ENCODE measurements at places on chromosomes 6 and 20.

GRCh38 chr6:50062051-50062450 is 12.3 kb upstream of the DEFB112 start:
- DNase-seq = no peak

DNA sequence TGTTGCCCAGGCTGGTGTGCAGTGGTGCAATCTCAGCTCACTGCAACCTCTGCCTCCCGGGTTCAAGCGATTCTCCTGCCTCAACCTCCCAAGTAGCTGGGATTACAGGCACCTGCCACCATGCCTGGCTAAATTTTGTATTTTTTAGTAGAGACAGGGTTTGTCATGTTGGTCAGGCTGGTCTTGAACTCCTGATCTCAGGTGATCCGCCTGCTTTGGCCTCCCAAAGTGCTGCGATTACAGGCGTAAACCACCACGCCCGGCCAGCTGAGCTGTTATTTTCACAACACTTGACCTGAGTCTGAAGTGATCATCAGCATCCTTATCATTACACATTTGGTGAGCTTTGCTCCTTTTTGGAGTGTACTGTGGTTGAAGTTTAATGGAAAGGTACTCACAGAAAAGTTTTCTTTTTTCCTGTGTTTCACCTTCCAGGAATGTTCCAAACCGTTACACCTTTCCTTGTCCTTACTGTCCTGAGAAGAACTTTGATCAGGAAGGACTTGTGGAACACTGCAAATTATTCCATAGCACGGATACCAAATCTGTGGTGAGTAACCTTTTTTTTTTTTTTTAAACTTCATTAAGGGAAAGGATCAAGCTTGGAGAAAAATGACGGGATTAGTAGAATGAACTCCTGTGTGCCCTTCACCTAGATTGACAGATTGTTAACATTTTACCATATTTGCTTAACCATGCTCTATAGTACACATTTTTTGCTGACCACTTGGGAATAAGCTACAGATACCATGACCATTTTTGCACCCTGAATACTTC is 9.7 kb downstream of the RNF114 start:
- DNase-seq = no peak

- DNase-seq = no peak
These were observed 189.5 kb upstream of the GMDS start for GRCh38 chr6:2434912-2435311.

DNA sequence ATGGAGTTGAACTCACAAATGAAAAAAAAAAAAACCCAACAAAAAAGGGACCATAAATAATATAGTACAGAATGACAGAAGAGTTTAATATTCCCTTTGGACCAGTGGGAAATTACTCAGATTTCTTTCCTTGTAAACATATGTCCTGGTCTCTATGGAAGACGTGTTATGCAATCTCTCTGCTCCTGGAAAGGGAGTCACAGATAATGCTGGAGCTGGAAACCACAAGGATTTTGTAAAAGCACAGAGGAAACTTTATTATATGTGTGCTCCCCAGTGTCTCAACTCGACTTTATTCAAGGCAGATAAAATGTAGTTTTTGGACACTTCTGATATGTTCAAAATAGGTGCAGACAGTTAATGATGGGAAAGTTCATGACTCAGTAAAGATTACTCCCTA is 88.1 kb upstream of the ZFP64 start:
- DNase-seq = no peak

GRCh38 chr6:144725736-144726522 is 440.8 kb downstream of the UTRN start:
- DNase-seq = no peak

DNA sequence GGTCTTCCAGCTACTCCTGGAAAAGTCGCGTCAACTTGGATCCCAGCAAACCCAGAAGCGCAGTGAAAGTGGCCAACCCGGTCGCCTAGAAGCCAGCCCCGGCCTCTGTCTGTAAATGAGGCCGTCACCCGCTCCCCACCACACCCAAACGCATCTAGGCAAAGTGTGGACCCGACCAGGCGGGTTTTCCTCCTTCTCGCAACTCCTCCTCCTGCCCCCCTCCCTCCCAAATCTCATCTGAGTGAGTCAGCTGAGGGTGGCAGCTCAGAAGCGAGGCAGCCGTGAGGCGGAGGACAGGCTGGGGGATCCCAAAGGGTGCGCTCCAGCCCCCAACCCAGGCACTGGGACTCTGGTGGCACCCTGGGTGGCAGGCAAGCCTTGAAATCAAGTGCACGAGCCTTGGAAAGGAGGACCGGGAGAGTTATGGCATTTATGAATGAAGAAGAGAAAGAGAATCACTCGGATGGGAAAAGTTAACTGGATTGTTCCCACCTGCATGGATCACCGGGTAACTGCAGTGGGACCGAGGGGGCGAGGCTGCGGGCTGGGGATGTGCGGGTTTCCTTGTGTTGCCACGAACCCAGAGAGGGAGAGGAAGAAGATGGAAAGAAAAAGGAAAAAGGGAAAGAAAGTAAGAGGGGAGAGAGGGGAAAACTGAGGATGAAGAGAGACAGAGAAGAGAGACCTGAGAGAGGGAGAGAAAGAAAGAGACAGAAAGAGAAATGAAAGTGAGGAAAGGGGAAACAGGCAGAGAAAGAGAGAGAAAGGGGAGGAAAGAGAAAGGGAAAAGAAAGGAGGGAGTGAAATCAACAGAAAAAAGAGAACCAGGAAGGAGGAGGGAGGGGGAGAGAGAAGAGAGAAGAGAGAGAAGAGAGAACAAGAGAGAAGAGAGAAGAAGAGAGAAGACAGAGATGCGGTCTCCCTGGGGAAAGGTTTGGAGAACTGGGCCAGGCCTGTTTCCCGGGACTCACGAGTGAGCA is at the start of gene APCDD1L:
APCDD1L (minus strand) TSS at position 167 of the 980 bp plus-strand sequence. CDS start 692 bp downstream, outside the sequence.
- DNase-seq = no peak

DNA sequence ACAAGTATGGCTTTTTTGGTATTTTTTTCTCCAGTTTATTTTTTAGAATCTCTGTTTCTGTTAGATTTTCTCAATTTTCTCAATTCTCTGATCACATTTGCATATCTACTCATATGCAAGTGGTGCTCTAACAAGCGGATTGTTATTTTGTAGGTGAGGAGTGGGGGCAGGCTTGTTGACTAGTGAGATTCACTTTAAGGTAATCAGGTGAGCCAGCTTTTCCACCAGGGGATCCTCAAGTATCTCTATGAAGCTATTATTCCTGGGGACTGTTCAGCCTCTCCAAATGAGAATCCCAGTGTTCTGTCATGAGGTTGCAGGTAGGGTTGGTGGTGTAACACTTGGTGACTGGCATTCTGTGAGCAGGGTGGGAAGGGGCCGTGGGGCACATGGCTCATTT is 274.3 kb upstream of the FERMT1 start:
- DNase-seq = no peak

- no peak for DNase-seq
These were observed 118.0 kb downstream of the OPRM1 start for GRCh38 chr6:154157082-154157481.

- no peak for DNase-seq
These were observed 95.7 kb downstream of the PRDM1 start for GRCh38 chr6:106181664-106182418.
